ENCODE measurements at places on chromosomes 12 and 14.
A peak's percentile ranks its signal among the peaks of the same experiment; 100 is the strongest.

GRCh38 chr14:102450206-102451063, 59.1 kb downstream of the ANKRD9 start:
- DNase-seq = no peak

DNA sequence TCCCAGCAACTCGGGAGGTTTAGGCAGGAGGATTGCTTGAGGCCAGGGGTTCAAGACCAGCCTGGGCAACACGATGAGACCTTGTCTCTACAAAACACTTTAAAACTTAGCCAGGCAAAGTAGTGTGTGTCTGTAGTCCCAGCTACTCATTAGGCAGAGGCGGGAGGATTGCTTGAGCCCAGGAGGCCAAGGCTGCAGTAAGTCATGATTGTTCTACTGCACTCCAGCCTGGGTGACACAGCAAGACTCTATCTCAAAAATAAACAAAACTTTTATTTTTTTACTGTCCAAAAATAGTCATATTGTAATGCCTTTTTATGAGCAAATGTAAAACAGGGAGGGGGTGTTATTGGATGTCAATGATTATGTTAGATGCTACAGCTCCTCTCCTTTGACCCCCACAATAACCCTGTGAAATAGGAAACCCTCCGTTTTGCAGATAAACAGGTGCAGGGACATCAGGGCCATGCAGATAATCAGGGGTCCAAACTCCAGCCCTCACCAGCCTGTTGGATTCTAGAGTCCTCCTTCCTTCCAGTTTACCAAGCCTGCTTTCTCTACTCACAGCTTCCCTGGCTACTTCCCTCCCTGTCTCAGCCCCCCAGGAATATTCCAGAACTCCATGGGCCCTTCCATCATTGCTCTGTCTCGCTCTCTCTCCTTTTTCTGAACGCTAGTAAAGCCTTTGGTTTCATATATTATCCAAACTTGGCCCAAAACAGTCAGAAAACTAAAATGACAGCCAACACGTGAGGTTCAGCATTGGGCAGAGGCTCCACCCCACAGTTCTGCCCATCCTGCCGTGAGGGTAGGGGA, 5.9 kb upstream of the FBLN5 start:
- DNase-seq = no peak

GRCh38 chr12:110661337-110661972, 27.5 kb downstream of the HVCN1 start:
- DNase-seq = no peak

DNA sequence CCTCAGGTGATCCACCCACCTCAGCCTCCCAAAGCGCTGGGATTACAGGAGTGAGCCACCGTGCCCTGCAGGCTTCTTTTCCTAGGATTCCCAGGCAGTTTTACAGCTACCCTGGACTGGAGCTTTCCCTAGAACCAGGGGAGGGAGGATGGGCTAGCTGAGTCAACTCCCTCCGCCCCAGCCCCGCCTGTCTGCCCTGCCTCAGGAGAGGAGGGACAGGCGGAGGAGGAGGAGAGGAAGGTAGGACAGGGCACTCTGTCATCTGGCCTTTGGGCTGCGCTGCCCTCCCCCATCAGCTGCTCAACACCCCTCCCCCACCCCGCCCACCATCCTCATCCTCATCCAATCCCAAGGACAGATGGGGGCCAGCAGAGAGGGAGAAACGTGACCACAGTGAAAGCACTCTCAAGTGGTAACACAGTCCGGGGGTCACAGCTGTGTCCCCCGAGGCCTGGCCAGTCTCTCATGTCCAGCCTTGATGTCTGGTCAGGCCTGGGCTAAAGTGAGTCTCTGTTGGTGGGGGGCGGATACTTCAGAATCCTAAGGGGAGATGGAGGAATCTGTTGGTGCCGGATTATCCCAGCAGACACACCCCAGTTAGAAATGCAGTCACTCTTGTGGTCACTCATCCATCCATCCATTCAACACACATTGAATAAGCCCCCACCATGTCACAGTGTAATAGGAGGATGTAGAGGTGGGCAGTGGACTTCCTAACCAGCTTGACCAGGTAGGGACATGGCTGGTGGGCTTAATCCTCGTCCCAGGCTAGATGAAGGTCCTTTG, 12.3 kb downstream of the FIGNL2 start:
- no peak for DNase-seq

DNA sequence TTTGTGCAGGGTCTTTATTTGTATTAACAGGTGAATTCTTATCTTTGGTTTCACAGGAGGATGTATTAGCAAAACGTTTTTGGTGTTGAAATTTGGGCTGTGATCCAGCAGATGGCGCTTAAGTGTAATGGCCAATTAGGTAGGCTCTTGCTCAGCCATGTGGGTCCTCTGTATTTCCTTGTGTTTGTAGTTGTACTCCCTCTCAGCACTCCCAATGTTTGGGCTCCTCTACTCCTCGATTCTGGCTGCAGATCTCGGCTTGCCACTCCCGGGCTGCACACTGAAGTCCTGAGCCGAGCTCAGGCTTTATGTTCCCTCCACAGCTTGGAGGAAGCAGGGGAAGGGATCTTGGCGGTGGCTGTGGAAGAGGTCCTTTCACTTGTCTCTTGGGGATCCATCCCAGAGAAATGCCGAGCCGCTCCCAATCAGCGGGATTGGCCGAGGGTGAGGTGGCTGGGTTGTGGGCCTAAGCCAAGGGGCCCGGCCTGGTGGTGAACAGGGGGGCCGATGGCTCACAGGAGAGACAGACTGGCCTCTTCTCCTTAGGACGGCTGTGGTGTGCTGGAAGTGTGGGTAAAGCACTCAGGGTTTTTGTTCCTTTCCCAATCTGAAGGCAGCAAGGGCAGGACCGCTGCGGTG, 133.7 kb downstream of the AEBP2 start:
- no peak for DNase-seq

GRCh38 chr14:55228261-55228660, 36.9 kb upstream of the DLGAP5 start:
- no peak for DNase-seq

GRCh38 chr12:15931590-15932053, 20.5 kb downstream of the DERA start:
- DNase-seq = no peak

GRCh38 chr12:13339091-13339490, 142.6 kb downstream of the EMP1 start:
- no peak for DNase-seq

- no peak for DNase-seq
Measured at GRCh38 chr14:91126761-91127160, 12.9 kb downstream of the DGLUCY start.

GRCh38 chr12:10618338-10618987, 5.1 kb upstream of the MAGOHB start:
- no peak for DNase-seq

DNA sequence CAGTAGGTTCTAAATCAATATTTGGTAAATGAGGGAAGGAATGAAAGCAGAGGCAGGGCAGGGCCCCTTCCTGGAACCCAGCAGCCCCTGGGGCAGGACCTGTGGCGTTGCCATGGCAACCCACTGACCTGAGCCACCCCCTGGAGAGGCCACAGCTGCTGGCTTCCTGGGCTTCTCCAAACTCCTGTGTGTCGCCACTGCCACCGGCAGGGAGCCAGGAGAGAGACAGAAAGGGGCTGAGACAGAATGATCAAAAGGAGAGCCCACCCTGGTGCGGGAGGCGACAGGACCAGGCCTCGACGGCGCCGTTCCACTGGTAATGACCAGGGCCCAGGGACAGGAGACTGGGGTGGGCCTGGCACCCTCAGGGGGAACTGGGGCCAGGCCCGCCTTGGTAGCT, 18.2 kb downstream of the RFX4 start:
- peak; percentile 17 for DNase-seq

- no peak for DNase-seq
Measured at GRCh38 chr14:89844508-89844907, 110.0 kb downstream of the EFCAB11 start.

GRCh38 chr14:75311356-75311755, 32.7 kb downstream of the FOS start:
- DNase-seq = no peak

GRCh38 chr14:46653031-46653755, 1.6 kb upstream of the RPL10L start:
- DNase-seq = no peak

DNA sequence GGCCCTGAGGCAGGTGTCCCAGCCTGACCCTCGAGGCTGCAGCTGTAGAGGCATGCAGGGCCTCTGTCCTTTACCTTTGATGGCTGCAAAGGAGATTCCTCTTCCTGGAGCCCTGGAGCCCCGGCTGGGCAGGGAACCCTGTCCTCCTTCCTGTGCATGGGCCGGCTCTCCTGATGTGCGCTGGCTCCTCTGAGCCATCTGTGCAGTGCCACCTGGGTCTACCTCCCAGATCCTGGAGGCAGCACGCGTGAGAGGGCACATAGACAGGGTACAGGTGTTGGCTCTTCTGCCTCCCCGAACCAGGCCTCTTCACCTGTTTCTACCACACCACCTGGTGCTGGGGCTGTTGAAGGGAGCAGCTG, 115.1 kb downstream of the BEGAIN start:
- DNase-seq = no peak

GRCh38 chr14:101873991-101874390, 90.4 kb upstream of the DYNC1H1 start:
- no peak for DNase-seq

GRCh38 chr12:130461447-130461815, 123.7 kb downstream of the PIWIL1 start:
- no peak for DNase-seq

- DNase-seq = no peak
Measured at GRCh38 chr14:91155626-91156089, 41.8 kb downstream of the DGLUCY start.

DNA sequence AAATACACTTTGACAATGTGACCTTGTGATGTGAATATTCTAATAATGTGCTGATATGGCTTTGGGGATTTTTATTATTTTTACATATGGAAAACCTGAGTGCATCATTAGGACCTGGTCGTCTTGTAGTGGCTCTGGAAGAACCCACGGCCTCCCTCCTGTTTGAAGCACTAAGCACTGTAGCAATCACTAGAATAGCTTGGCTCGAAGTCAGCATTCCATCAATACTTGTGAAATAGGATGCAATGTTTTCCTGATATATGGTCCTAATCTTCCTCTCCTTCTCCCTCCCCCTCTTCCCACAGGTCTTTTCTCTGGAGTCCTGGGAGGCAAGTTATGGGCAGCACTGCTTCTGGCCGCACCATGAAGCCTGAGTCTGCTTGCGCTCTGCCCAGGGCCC, 71.9 kb downstream of the NRXN3 start:
- DNase-seq = no peak

DNA sequence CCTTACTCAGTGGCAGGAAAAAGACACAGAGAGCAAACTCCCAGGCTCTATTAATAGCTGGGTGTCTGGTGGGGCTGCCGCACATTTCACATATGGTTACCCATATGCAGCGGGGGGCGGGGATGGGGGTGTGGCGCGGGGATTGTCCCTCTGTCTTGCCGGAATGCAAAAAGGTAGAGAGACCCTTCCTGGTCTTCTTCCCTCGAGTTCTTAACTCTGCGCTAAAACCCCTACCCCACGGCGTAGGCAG, 1.7 kb downstream of the PRMT8 start:
- DNase-seq = no peak

DNA sequence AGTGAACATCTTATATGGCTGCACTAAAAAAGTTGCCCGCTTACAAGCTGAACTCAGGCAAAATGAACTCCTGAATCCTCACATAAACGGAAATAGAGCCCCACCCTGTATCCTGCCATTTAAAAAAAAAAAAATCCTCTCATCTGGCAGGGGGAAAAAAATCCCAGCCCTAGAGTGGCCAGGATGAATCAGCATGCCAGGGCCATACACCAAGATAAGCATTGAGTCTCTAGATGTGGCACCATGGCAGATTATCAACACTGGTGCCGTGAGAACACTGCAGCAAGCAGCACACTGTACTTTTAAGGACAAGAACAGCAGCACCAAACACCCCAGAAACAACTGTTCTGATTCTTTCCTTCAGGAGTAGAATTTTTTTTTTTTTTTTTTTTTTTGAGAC, 65.5 kb downstream of the RASSF3 start:
- no peak for DNase-seq

- DNase-seq = no peak
Measured at GRCh38 chr14:104792945-104793702, 2.4 kb downstream of the AKT1 start.

DNA sequence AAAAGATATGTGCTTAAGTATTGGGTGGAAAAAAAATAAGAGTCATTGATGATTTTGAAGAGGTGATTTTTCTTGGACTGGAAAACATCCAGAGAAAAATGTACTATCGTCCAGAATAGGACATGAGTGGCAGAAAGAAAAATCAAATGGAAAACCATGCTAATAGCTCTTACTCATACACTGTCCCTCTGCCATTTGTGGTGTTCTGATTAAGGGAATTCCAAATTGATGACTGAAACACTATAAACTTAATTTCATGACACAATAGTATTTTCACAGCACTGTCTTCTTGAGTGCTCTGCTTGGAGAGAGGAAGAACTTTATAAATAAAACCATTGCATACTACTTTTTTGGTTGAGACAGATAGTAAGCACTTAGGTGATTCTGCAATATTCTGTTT, 72.4 kb downstream of the USP15 start:
- no peak for DNase-seq

DNA sequence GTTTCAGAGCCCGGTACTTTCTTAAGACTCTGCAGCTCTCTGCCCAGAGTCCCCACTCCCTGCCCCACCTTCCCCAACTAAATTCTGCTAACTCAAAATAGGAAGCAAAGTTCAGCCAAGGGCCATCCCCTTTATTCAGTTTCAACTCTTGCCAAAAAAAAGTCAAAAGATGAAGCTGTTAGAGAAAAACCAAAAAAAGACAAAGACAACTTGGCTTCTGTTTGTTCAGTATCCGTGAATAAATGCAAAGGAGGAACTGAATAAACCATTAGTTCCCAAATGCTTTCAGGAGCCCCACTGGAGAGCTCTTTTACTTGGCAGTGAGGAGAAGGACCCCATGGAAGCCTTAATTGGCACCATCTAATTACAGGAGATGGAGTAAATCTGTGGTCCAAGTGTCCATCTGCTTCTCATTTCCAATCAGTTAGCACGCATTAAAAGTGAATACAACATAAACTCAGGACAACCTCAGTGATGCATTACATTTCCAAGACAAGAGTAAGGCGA, 155.4 kb upstream of the GZMB start:
- no peak for DNase-seq

- DNase-seq = no peak
Measured at GRCh38 chr14:101371799-101372793, 189.2 kb upstream of the DIO3 start.

- no peak for DNase-seq
Measured at GRCh38 chr12:55676707-55677106, 31.0 kb downstream of the ITGA7 start.

DNA sequence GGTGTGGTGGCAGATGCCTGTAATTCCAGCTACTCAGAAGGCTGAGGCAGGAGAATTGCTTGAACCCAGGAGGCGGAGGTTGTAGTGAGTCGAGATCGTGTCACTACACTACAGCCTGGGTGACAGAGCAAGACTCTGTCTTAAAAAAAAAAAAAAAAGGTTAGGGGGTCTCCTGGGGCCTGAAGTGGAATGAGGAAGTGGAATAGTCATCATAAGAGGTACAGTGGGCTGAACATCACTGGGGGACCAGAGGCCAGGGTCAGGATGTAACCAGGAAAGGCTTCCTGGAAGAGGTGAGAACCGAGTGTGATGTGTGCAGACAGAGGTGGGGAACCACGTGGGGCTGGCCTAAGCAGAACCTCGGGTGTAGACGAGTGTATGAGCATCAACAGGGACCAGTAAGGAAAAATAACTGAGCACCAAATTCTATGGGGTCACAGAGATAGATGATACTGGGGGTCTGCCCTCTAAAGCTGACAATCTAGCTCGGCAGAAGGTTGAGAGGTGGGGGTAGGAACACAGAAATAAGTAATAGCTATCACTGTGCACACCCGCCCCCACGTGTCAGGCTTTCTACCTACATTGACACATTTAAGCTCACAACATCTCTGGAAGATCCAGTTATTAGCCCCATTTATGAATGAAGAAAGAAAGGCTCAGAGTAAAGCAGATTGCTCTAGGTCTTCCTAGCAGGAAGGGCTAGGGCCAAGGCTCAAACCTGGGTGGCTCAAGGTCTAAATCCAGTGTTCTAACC, 5.0 kb upstream of the COX6A1 start:
- no peak for DNase-seq

Data from right kidney (tissue), 9 donors.